NCI-H460 (cell line): ENCODE measurements at places on chromosomes 7 and 10. TPM values are rescaled to one million over a fixed set of nuclear protein-coding genes. Genes with fewer than 3 reads are reported as not detected.

The STAMBPL1 gene
- 37.6 and 39.8 TPM in 2 replicates for total RNA-seq

The LEP gene
- not detected in 2 replicates for total RNA-seq

The SPDYE1 gene
- not detected in 2 replicates for total RNA-seq

The ANKRD61 gene
- 0.46 and 0.72 TPM in 2 replicates for total RNA-seq

The NPTX2 gene
- 1.4 and 2.0 TPM in 2 replicates for total RNA-seq

The C10orf67 gene
- total RNA-seq: 0.09 TPM in 1 of 2 replicates, not detected in the other

The OR2A7 gene
- total RNA-seq: not detected in 2 replicates

The CRCP gene
- total RNA-seq: 26.6 and 33.7 TPM in 2 replicates

DNA sequence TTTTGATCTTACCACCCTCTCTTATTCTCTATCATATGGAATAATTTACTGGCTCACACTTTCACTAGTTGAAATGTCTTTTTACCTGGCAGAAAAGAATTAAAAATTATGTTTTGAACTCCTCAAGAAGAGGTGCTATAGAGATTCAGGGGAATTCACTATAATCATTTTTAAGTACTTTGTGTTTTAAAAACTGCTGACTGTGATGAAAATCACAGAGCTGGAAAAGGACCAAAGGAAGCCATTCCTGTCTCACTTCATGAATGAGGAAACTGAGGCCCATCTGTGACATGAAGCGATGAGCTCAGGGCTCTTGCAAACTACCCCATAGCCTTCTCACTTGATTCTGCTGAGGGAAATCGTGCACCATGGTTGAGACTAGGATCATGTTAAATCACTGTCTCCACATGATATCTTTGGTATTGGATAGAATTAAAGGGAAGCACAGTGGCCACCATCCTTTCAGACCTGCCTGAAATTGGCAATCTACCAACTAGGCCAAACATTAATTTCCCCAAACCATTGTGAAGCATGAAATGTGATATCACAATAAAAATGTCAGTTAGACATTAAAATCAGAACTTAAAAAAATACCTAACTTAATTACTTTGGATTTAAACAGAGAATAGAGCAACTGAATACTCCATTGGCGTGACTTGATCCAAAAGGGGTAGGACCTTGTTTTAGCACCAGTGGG, 141.0 kb downstream of the FZD1 start:
- DNase-seq: no peak

GRCh38 chr7:151181011-151181431, 6.0 kb downstream of the ASB10 start:
- no peak for DNase-seq

DNA sequence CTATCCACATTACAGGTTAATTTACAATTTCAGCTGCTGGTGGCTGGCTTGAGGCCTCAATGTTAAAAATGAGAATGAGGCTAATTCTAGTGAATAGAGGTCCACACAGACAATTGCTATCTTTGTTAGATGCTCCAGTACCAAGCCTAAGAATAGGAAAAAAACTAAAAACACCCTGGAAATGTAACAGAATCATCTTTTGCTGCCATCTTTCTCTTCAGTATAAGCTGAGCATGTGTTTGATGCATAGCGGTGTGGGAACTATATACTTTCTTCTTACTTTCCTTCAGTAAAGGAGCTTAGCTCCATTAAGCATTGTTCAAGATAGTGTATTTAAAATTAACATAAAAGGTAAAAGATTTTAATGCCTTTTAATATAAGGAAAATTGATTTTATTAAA, 5.6 kb downstream of the TMEM229A start:
- no peak for DNase-seq

GRCh38 chr10:72886621-72887020, 6.9 kb upstream of the OIT3 start:
- no peak for DNase-seq

- DNase-seq: no peak
These were observed 26.5 kb upstream of the ENTPD1 start for GRCh38 chr10:95729323-95730055.

DNA sequence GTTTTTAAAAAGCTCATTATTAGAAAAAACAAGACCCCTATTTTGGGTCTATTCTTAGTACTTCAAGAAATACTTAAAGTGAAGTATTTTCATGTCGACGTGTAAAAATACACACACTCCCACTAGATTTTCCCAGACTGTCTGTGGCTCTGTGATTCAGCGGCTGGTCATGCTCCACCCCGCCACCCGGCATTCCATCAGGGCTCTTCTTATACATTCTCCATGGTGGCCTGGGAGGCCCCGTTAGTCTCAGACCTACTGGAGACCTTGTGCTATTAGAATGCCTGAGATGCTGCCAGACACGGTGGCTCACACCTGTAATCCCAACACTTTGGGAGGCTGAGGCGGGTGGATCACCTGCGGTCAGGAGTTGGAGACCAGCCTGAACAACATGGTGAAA, 13.1 kb downstream of the TECPR1 start:
- no peak for DNase-seq

- DNase-seq: peak; percentile 92
These were observed at the start of gene ZSCAN25 for GRCh38 chr7:99616359-99617191. Gene ZSCAN25, plus strand, starts transcription at chr7:99616946. Its CDS starts 2,661 bp downstream, at chr7:99619607.

DNA sequence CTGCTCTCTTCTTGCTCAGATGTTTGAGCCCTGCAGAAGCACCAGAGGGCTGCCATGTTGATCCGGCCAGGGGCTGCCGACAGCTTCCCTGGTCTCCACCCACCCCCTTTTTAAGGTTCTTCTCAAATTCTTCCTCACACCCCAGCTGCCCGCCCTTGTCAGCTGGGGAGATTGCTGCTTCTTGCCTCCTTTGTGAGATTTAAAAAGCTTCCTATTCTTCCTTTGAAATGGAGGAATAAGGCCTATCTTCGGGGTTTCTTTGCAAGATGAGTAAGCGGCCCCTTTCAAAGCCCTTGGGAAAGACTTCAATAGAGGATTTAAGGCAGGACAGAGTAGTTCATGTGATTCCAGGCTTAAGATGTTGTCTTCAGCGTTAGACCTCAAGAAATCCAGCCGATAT, 211.9 kb upstream of the SHH start:
- no peak for DNase-seq

DNA sequence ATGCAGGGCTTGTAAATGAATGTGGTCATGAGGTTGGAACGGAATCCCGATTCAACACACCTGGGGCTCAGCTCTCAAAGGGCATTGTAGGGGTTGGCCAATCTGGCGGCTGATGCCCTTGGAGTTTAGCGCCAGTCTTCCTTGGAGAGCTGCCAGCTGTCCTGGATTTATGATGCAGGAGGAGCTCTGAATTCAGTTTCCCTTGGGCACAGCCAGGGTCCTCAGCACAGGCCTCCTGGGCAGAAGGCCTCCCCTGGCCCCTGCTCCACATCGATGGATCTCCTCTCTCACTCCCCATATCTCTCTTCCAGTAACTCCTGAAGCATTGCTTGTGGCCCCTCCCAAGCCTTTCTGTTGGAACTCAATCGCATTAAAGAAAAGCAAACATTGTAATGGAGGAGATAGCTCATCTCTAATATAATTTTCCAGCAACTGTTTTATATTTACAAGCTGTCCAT, 985 bp upstream of the CYTH3 start:
- no peak for DNase-seq

- no peak for DNase-seq
These were observed 23.2 kb downstream of the RAPGEF5 start for GRCh38 chr7:22333680-22334141.

GRCh38 chr7:131068604-131069021, 259.1 kb upstream of the MKLN1 start:
- no peak for DNase-seq

DNA sequence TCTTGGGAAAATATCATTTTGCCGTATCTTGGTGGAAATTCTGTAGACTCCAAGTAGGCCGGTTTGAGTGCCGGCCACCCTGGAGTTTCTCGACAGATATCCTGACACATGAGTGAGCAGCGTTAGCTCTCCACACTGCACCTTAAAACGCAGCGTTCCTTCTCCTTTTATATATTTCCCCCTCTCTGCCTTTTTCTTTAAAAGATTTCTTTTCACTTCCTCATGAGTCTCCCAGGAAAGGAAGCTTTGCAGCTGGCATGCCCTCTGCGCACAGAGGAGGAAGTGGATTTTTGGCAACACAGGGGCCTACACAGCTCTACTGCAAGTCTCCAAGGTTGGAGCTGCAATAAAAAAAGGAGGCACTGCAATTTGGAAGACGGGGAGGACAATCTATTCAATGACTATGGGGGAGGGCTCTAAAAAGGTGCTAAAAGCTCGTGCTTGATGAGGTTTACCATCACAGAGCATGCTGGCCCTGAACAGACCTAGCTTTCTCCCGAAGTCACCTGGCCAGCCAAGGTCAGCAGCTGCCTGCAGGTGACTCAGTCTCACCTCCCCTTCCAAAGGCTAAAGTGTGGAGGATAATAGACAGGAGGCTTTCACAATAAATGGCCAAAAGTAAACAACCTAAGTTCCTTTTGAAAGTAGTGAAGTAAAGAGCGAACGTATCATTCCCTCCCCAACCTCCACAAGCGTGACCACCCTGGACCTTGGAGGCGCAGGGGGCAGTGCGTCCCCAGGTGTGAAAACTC, 252.8 kb downstream of the ZMYND11 start:
- no peak for DNase-seq

DNA sequence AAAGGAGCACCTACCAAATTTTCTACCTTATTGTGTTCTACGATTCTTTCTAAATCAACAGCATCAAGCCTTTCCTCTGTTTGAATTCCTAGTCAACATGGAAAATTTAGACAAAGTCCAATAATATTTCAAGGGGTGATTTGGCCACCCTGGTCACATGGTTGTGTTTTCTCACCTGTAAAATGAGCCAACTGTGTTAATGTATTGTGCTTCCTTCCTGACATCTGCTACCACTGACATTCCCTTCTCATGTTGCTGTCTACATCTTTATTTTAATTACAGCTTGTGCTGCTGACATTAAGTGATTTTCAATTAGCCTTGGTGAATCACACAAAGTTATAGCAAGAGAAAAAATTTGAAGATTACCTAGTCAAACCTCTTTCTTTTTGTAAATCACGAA, 83.0 kb upstream of the NPSR1 start:
- no peak for DNase-seq

GRCh38 chr7:22549051-22549450, 49.1 kb upstream of the STEAP1B start:
- no peak for DNase-seq

DNA sequence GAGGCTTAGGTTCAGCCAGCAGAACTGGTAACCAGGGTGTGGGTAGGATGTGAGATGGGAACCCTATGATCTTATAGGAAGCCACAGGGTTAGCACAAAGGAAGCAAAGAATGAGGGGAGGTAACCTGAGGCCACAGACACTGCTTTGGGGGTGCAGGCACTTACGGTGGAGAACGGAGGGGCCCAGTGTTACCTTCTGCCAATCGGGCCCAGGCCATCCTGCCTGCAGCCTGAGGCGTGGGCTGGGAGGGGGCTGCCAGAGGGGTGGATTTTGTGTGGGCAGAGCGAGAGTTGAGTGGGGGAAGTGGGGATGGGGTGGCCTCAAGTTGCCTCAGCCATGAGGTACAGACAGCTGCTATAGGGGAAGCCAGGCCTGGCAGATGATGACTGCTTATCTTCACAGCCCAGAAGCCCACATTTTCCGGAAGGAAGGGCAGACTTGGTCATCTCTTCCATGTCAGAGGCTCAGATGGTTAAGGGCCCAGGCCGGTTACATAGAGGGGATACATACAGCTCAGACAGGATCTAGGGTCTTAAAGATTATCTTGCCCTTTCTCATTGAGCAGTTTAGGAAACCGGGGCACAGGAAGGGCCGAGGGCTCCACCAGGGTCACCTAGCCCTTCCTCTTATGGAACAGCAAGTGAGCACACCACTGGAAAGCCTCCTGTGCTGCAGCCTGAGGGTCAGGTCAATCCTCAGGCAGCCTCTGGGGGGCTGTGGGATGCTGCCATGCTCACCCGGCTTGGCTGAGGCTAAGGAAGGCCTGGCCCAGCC, 24.4 kb upstream of the VSIR start:
- no peak for DNase-seq

GRCh38 chr7:151087245-151088018, 1.2 kb downstream of the AGAP3 start:
- DNase-seq: no peak

DNA sequence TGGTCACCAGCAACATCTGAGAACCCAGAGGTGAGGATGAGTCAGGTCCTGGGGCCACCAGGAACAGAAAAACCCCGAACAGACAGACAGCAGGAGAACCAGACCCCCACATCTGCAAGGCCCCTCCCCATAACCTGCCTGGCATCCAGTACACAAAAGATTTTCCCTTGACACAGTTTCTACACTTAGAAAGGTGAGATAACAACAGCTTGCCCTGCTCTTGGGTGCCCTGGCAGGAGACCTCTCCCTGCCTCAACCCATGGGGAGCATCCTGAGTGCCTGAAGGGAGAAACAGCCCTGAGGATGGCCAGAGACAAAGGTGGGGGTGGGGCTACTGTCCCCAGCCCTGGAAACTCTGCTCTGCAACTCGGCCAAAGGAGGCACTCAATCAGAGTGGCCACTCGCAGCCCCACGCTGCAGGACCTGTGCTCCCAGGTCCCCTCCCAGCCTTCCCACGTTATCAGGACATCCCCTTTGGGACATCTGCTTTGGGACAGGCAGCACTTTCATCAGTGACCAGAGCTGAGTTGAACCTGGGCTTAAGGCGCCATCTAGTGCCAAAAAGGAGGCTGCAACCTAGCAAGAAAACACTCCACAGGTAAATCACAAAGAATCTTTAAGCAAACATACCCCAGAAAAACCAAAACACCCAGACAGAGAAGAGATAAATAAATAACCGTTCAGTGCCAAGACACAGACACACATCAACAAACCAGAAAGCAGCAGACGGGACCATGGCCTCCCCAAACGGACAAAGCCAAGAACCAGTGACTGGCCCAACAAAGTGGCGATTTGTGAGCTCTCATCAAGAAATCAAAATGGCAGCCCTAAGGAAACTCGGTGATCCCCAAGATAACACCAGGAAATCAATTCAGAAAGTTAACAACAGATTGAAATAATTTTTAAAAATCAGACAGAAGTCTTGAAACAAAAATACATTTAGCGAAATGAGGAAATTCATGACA, 233.7 kb downstream of the PTPRN2 start:
- no peak for DNase-seq

DNA sequence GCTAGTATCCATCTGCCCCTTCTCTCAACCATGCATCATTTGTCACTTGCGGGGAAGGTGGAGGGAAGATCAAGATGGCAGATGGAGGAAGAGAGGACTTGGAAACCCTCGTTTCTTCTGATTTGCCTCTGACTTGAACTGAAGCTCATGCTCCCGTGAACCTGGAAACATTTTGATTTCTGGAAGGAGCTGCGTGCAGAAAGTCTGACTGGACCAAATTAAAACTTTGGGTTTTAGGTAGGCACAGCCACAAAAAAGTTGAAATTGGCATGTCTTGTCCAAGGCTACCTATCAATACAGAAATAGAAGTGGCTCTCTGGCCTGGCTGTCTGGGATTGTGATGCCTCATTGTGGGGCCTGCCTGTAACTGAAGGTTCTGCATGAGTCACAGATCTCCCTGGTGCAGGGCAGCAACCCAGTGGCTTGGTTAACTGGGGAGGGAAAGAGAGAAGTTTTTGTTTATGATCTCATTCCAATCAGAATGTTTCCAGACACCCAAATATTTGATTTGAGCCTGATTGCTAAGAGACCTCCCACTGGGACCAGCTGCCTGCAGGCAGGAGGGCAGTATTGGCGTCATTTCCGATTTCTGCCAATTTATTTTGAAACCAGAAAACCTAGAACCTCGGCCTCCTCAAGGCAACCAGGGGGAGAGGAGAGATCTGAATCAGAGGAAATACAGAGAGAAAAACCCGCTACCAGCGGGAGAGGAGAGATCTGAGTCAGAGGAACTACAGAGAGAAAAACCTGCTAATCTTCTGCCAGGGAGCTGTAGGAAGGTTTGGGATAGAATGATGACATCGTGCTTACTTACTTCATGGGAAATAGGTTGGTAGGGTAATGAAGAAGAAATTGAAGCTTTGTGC, 363.6 kb downstream of the ANKRD30A start:
- peak; percentile 52 for DNase-seq
